GM18507 (cell line): ENCODE measurements at places on chromosomes 13 and 19.

GRCh38 chr19:5191091-5191490 is 149.5 kb downstream of the PTPRS start:
- no peak for DNase-seq

DNA sequence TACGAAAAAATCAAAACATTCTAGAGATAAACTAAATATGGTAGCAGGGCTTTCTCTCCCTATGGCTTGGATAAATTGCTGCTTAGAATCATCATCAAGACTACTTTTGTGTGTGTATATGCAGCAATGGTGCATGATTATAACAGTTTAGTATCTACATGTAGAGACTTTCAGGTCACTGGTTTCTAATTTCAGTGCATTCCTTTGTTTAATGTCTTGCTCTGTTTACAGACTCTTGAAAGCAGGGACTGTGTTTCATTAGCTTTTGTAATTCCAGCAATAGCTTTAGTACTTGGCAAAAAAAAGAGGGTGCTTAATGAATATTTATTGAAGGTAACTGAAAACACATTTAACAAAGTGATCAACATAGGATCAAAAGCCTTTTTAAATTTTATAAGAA is 420.7 kb downstream of the PCDH9 start:
- DNase-seq: no peak

DNA sequence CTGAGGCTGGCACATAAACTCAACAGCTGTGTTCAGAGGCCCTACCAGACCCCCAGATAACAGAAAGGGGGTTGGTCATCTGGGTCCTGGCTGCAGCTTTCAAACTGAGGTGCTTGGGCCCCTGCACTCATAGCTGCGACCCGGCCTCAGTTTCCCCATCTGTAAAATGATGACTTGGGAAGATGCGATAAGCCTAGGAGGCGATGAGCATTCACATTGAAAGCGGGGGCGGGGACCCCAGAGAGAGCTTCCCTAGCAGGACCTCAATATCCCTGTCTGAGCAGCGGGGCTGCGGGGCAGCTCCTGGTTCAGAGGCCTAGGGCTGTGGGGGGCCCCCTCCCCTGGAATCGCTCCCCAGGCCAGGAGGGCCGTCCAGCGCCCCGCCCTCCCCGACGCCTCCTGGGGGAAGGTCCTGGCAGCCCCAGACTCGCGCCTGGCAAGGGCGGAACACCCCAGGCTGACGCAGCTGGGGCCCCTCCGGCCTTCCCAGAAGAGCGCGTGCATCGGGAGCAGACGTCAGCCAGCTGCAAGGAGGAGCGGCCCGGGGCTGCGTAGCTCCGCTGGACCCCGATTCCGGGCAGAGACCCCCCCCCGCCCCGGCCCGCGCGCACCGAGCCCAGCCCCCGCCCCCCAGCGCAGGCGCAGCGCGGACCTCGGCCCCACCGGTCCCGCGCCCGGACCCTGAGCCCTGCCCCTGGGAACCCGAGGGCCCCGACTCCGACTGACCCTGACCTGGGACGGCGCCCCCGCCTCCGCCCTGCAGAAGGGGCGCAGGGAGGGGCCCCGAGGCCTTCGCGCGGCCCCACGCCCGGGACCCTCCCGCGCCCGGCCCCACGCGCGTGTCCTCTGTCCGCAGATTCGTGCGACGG is 3.5 kb downstream of the FSTL3 start:
- DNase-seq: no peak

- no peak for DNase-seq
Observed at GRCh38 chr13:113245849-113246796, 36.7 kb downstream of the CUL4A start.

- no peak for DNase-seq
Observed at GRCh38 chr19:29587518-29587986, 18.5 kb upstream of the POP4 start.

GRCh38 chr13:64540468-64540867 is 2689.7 kb downstream of the PCDH9 start:
- no peak for DNase-seq

DNA sequence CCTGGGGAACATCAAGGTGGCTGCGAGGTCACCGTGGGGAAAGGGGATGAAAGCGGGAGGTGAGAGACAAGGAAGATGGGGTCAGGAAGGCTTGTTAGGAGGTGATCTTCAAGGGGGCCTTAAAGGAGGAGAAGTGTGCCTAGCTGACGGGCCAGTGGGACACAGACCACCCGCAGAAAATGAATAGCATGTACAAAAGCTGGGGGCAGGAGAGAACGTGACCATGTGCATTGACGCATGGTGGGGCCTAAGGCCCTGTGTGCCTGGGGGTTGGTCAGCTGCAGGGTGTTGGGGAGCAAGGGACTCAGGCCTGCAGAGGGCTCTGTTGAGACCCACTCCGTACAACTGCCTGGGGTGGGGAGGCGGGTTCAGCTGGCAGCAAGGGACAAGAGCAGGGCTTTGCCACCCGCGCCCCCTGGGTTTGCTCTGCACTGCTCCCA is 5.9 kb downstream of the RAB8A start:
- DNase-seq: no peak

DNA sequence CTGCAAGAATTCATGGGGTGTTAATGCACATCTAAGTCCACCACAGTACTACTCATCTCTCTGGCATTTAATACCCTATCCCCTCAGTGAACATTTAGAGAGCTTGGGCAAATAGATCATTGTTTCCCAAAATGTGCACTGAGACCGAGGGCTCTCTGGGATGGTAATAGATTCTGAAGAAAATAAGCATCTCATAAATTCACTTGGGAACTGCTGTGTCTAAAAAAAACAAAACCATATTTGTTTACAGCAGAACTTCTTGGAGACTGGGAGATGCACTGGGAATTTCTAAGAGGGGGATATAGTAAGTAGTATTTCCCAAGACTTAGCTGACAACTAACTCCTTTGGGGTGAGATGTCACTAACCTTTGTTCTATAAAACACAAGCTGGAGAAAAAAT is 58.4 kb downstream of the ENOX1 start:
- DNase-seq: no peak

- no peak for DNase-seq
Observed at GRCh38 chr19:2055931-2056836, 5.1 kb upstream of the MKNK2 start.

- DNase-seq: no peak
Observed at GRCh38 chr19:29934257-29934656, 7.8 kb upstream of the URI1 start.

DNA sequence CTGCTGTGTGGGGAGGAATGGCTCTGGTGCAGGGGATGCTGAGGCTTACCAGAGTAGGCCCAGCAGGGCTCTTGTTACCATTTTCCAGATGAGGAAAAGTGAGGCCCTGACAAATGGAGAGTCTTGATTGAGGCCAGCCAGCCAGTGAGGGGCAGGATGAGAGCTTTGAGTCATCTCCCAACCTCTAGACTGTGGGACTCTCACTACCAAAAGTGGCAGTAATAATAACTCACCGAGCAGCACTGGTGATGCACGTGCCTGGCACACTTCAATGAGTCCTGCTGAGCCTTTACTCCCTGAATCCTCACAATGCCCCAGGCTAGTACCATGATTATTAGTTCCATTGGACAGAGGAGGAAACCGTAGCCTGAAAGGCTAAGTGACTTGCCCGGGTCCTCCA is 7.8 kb downstream of the CIC start:
- no peak for DNase-seq

- no peak for DNase-seq
Observed at GRCh38 chr13:72180253-72180952, 313.4 kb upstream of the DACH1 start.
